ENCODE measurements at places on chromosomes 1 and 21.

- DNase-seq, result no peak
These were observed 44.2 kb upstream of the PLD5 start for GRCh38 chr1:242568666-242569065.

DNA sequence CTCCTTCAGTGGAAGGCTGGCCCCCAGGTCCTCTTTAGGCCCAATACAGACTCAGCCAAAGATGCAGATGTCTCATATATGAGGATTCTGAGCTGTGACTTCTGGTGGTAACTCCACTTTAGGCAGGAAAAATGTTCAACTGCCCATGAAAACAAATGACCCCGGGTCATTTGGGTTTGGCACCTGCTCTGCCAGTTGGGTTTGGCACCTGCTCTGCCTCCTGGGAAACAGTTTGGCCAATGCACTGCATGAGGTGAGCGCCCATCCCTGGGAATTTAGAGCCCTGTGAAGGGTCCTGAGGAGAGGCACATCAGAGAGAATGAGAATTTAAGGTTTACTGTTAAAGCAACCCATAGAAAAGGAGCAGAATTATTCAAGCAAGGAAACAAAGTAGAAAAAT, 45.3 kb downstream of the B3GALT5 start:
- DNase-seq, result no peak

DNA sequence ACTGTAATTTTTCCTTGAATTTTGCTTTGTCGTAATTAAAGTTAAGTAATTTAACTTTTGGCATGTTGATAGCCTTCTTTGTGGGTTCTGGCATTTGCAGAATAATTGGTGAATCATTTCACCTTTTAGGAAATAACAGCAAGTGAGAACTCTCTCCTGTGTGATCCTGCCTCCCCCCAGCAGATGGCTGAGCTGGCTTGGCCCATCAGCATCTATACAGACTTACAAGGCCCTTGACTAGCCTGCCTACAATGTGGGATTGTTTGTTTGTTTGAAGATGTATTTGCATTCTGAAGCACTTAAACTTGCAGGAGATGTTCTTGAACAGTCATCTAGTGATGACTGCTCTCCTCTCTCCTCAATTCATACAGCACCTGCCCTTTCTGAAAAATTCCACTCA, 55.9 kb downstream of the MACO1 start:
- DNase-seq, result no peak

DNA sequence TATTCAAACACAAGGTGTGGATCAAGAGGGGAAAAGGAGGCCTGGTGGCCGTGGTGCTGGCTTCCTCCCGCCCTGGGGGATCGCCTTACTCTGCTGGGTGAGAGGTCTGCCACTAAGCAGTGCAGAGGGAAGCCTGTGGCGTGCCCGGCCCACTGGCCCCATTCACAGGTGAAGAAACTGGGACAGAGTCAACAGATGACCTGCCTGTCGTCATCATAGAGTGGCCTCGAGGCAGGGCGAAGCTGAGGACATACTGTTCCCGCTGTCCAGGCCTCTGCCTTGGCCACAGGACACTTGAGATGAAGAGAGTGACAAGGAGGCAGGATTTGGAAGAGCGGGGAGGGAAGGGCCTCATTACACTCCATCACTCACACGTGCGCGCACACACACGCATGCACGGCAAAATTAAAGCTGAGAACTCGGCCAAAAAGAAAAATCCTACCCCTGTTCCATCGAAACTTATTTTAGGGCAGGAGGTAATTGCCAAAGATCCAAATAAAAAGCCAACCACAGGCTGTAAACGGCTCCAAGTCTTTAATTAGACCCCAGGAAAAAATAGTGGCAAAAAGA, 50.5 kb downstream of the CASZ1 start:
- DNase-seq, result no peak

GRCh38 chr1:193408782-193409293, 222.4 kb upstream of the B3GALT2 start:
- no peak for DNase-seq

DNA sequence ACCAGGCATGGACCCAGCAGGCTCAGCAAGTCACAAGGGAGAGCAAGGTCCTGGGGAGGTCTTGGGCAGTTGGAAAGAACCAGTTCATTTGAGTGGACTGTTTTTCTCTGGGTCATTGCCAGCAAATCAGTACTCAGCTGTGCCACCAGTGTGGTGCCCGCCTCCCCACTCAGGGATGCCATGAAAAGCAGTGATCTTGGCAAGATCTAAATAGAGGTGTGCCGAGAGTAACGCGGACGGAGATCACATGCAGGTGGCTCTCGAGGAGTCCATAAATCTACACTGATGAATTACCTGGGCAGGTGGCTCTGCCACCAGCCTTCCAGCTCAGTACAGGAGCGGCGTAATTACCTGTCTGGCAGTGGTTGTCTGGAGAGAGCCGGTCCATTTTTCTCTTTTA, 642.2 kb downstream of the PTPRU start:
- no peak for DNase-seq

DNA sequence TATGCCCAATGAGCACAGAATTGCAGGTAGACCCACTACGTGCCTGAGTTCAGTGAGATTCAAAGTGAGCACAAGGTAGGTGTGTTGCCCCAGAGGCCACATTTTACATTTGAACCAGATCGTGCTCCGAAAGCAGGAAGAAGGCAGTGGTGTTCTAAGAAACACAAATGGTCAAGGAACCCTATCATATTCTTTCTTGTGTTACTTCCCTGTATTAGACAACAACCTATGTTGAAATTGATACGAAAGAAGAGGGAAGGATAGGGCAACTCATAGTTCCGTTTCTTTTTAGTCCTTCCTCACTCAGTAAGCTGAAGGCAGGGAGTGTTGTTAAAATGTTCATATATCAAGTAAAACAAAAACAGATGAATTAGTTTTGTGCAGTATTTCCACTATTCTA, 33.9 kb downstream of the OLFML2B start:
- DNase-seq, result no peak

DNA sequence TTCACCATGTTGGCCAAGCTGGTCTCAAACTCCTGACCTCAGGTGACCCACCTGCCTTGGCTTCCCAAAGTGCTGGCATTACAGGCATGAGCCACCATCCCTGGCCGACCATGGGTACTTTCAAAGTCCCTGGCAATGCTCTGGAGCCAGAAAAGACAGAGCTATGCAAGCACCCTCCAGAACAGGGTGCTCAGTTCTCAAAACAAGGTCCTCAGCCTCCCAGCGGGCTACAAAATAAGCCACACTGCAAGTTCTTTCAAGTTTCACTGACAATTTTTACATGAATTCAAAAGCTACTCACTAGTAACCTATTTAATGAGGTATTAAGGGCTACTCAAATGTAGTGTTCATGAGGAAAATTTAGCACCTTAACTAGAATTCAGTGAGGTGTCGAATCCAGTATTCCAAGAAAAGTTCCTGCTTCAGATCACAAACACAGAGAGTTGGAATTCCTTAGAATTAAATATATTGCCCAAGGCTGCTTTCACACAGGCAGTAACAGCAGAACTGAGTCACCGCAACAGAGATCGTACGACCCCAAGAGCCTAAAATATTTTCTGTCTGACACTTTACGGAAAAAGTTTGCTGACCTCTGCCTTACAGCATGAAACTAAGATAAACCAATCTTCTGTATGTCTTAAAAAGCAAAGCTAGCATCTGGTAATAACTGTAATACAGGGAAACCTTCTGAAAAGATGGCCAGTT, 60.7 kb downstream of the HSF2BP start:
- DNase-seq, result no peak

GRCh38 chr1:22582661-22583635, 19.7 kb downstream of the EPHA8 start:
- DNase-seq, result no peak

DNA sequence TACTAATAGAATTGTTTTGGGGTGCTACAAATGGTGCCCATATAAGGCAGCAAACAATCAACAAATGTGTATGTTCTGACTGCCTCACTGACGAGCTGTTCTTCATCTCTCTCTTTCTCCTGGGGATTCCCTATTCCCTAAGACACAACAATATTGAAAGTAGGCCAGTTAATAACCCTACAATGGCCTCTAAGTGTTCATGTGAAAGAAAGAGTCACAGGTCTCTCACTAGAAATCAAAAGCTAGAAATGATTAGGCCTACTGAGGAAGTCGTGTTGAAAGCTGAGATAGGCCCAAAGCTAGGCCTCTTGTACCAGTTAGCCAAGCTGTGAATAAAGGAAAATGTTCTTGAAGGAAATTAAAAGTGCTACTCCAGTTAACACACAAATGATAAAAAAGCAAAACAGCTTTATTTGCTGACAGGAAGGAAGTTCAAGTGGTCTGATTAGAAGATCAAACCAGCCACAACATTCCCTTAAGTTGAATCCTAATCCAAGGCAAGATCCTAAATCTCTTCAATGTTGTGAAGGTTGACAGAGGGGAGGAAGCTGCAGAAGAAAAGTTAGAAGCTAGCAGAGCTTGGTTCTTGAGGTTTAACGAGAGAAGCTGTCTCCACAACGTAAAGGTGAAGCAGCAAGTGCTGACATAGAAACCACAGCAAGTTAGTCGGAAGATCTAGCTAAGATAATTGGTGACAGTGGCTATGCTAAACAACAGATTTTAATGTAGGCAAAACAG, 26.3 kb downstream of the ATP2B4 start:
- DNase-seq, result peak; percentile 50

GRCh38 chr1:51168936-51169335, 66.9 kb downstream of the C1orf185 start:
- no peak for DNase-seq

- DNase-seq, result no peak
These were observed 67.4 kb downstream of the ARHGEF10L start for GRCh38 chr1:17606826-17607440.

DNA sequence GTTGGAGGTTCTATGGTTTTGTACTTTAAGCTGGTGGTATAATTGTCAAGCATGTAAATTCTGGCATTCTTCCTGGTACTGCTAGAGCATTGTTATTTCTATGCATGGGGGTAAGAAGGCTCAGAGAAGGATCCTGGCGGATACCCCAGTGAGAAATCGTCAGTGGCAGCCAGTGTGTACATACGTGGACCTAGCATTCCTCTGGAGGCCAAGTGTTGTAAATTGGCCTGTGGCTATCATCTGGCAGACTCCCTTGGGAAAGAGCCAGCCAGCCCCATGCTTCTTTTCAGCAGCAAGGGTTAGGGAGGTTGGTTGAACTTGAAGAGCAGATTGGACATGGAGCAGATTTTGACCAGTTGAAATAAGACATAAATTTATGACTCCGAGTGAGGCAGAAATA, 5.2 kb upstream of the AGO3 start:
- no peak for DNase-seq

DNA sequence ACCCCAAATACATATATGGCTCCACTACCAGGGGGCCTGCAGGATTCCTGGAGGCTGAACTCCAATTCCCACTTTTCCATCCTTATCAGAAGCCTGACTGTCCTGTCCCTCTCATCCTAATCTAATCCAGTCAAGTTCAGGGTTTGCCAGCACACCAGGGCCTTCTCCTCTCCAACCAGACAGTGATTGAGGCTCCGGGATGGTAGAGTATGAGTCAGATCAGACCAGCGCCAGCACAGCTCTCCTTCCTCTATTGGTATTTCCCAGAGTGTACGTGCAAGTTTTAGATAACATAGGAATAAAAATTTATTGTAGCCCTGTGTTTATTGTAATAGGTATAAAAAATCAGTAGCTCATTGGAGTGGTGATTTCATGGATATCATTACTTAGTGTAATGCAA, 24.5 kb upstream of the RCSD1 start:
- no peak for DNase-seq

DNA sequence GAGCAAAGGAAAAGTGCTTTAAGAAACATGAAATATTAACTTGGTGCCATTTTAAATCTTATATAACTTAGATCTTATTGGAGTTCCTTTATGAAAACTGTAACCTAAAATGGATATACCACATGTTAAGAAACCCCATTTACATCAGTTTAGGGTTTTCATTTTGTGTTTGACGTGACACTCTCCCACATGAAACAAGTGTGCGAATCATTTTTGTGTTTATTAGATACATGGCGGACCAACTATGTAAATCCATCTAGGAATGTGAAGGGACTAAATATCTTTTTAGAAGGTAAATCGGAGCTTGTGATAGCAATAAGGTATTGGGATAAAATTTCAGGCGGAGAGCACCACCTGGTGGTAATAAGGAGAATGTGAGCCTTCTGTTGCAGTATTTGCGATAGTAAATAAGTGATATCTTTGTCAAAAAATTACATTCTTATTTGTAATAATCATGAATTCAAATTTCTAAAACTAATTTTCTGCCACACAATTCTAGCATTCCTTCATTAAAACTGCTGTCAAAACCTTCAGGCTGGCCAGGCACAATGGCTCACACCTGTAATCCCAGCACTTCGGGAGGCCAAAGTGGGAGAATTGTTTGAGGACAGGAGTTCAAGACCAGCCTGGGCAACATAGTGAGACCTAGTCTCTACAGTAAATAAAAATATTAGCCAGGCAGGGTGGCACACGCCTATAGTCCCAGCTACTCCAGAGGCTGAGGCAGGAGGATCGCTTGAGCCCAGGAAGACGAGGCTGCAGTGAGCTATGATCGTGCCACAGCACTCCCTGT, 31.3 kb downstream of the SMAP2 start:
- DNase-seq, result peak; percentile 81

GRCh38 chr1:37038227-37039093, 4.1 kb upstream of the GRIK3 start:
- DNase-seq, result no peak

DNA sequence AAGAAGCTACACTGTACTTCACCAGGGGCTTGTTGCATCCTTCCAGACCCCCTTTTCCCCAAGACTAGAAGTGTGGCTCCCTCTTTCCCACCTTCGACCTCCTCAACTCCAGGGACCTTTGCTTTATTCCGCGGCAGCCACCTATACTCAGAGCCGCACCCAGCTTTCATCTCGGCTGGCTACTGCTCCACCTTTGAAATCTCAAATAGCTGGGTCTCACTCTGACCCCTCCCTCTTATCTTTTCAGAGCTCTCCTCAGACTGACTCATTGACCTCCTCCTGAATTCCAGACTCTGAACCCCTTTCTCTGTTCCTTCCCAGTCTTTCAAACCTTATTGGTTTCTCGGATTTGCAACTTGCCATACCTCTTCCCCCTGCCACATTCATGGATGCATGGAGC, 144.7 kb upstream of the JUN start:
- no peak for DNase-seq

GRCh38 chr1:152052606-152053005, 15.8 kb upstream of the S100A11 start:
- peak; percentile 77 for DNase-seq

DNA sequence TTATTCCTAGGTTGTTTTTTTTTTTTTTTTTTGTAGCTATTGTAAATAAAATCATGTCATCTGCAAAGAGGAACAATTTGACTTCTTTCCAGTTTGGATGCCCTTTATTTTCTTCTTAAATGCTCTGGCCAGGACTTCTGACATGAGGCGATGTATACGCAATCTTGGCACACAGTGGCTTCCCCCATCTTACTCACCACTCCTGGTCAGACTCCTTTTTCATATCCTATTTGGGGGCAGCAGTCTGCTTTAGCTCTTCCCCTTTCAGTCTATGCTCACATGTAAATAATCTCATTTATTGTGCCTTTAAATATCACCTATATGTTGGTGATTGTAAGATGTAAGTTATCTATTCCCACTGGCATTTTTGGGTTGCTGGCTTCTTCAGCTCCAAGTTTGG, 56.1 kb downstream of the SLAMF6 start:
- DNase-seq, result no peak

GRCh38 chr1:5992814-5993555, 760 bp upstream of the NPHP4 start:
- DNase-seq, result no peak

Data from stimulated activated naive CD4-positive, alpha-beta T cell (primary cell).